CD8-positive, alpha-beta T cell (primary cell): ENCODE measurements at places on chromosomes 11 and 22. TPM values are rescaled to one million over a fixed set of nuclear protein-coding genes. Genes with fewer than 3 reads are reported as not detected.

CARNS1 gene
- total RNA-seq: 11.2 TPM

OR5J2 gene
- total RNA-seq: not detected

FUT4 gene
- 5.2 TPM for total RNA-seq

IFITM1 gene
- 223 TPM for total RNA-seq

P2RX6 gene
- total RNA-seq: 0.30 TPM

DDI1 gene
- not detected for total RNA-seq

- peak; percentile 68 for DNase-seq
These were observed 12.7 kb downstream of the RPL3 start for GRCh38 chr22:39306456-39307361.

- peak; percentile 28 for DNase-seq
These were observed 217.4 kb downstream of the SBF2 start for GRCh38 chr11:10076458-10077141.

DNA sequence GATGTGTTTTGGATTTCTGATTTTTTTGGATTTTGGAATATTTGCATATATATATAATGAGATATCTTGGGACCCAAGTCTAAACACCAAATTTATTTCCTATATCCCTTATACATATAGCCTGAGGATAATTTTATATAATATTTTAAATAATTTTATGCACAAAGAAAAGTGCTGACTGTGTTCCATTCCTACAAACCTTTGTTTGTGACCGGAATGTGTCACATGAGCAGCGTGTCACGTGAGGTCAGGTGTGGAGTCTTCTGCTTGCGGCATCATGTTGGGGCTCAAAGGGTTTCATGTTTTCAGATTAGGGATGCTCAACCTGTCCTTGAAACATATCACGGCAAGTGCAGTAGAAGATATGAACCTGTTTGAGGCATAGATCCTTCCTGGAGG lies 65.6 kb downstream of the SCN3B start:
- no peak for DNase-seq

DNA sequence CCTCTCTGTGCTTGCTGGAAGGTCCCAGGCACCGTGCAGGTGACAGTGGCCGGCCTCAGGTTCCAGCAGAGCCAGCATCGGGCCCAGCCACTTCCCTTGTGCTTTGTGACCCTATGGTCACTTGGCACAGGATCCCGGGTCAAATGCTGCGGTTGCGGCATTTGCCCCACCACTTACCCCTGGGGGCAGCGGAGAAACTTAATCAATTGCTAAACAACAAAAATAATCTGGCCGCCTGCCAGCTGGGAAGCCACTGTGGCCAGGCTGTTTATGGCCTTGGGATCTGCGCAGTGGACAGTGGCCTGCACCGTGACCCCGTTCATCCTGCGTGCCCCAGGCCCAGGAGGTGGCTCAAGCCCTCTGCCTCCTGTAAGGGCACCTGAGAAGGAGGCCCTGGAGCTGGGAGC lies 65.0 kb downstream of the LRP5 start:
- DNase-seq: no peak

- no peak for DNase-seq
These were observed 46.3 kb downstream of the BIRC2 start for GRCh38 chr11:102393272-102393730.

DNA sequence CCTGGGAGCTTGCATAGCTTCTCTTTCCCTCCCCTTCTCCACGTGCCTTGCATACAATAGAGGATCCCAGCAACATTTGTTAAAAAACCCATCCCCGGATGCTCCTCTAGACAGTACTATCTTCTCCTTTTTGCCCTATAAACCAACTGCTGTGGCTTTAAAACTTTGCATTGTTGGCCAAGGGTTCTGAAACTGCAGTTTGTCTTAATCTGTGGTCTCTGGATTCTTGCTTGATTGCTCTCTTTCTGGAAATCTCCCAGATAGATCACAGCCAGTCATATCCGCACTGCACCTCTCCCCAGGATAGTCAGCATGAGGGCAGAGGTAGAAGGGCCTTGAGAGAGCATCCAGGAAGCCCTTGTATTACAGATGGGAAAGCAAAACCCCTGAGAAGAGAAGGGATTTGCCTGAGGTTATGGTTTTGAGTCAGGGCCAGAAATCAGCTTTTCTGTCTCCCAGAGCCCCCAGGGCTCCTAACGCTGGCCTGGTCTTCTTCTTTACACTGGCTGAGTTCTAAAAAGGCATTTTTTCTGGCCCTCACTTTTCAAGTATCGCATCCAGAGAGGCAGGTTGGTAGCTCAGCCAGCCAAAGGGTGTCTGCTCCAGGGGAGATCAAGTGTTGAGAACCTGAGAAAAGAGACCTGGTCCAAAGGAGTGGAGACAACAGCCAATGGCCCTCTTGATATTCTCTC lies 70.6 kb downstream of the ADM start:
- no peak for DNase-seq

- DNase-seq: no peak
These were observed 70.2 kb downstream of the ARHGAP8 start for GRCh38 chr22:44822534-44822933.

- no peak for DNase-seq
These were observed 29.4 kb downstream of the AMBRA1 start for GRCh38 chr11:46564459-46564858.

GRCh38 chr11:128512474-128512996 lies 74.8 kb downstream of the ETS1 start:
- DNase-seq: peak; percentile 47
